Esophagus muscularis mucosa (tissue), 4 donors: ENCODE measurements at places on chromosomes 1 and 21.

- no peak for DNase-seq
Measured at GRCh38 chr1:163231385-163231784, 28.7 kb upstream of the RGS5 start.

DNA sequence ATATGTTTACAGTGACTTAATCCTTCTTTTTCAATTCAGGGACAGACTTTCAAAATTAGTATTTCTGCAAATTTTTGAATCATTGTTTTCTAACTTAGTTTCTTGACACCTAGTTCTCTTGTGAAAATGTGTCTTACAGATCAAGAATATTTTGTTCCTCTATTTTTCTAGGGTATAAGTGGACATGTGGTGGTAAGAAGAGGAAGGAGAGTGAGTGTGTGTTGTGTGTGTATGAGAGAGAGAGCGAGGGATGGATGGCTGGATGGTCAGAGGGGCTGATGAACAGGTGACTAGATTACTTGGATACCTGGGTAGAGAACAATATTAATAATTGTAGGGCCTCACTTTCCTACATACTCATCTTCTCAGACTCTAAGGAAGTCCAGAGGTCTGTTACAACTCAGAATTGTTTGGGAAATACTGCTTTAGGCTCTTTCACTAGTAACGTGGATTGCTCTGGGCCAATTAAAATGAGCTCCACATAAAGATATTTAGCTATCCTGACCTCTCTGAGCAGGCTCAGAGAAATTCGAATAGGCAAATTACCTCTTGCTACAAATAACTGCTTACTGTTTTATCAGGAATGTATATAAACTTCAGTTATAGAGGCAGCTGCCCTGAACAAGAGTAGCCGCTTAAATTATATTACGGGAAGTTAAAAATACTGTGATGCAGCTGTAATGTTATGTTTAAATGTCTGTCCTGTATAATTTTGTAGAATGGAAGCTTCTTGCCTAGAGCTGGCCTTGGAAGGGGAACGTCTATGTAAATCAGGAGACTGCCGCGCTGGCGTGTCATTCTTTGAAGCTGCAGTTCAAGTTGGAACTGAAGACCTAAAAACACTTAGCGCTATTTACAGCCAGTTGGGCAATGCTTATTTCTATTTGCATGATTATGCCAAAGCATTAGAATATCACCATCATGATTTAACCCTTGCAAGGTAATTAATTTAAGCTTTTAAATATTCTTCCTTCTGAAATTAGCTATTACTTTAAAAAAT is 19.7 kb downstream of the GPSM2 start:
- DNase-seq: no peak

GRCh38 chr1:19861034-19861433 is 21.2 kb upstream of the OTUD3 start:
- no peak for DNase-seq

DNA sequence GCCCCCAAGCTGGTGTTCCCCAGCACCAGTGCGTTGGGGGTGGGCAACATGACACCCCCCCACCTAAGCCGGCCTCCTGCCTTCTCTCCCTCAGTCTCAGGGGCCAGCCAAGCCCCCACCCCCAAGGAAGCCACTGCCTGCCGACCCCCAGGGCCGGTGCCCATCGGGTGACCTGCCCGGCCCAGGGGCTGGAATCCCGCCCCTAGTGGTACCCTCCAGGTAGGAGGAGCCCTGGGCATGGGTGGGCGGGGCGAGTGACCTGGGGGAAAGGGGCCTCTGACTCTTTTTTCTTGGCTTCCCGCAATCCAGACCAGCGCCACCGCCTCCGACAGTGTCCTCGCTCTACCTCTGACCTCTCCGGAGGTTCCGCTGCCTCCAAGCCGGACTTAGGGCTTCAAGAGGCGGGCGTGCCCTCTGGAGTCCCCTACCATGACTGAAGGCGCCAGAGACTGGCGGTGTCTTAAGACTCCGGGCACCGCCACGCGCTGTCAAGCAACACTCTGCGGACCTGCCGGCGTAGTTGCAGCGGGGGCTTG is 1.3 kb upstream of the EFNA4 start:
- no peak for DNase-seq
